CD4-positive, alpha-beta T cell treated with Interleukin-1 beta for 1 hour (primary cell): ENCODE measurements at places on chromosomes 1 and 21.

DNA sequence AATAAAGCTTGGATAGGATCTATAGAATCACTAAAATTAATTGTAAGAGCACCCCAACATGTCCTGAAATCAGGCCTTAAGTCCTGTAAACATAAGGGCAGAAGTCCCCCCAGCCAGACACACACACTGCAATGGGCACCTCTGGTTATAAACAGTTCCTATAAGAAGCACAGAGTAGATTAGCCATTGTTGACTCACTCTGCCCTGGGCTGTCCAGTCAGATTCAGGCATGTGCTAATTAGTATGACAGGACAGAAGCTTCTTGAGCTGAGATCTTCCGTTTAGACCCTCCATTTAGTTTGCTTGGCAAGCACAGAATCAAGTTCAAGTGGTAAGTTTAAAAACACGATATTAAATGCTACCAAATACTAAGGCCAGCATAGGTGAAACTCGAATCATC is 11.8 kb upstream of the DENND1B start:
- DNase-seq = no peak

GRCh38 chr21:38280454-38280853 is 23.7 kb downstream of the KCNJ15 start:
- DNase-seq = no peak

DNA sequence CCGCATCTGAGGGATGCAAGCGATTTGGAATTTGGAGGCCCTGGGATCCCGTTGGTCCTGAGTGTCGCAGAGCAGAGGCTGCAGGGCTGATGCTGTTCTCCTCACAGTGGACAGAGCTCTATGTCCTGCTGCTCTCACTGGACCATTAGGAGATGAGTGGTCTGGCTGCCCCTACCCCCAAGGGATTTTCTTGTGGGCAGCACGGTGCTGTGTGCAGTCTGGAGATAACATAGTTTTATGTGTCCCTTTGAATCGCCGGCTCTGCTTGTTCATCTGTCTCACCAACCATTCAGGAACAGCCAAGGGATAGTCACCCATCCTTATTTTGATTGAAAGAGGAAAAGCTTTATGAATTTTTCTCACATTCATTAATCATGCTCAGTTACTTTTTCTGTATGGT is 49.9 kb downstream of the CHRM3 start:
- DNase-seq = no peak

GRCh38 chr1:196415978-196416377 is 192.3 kb downstream of the KCNT2 start:
- DNase-seq = no peak

DNA sequence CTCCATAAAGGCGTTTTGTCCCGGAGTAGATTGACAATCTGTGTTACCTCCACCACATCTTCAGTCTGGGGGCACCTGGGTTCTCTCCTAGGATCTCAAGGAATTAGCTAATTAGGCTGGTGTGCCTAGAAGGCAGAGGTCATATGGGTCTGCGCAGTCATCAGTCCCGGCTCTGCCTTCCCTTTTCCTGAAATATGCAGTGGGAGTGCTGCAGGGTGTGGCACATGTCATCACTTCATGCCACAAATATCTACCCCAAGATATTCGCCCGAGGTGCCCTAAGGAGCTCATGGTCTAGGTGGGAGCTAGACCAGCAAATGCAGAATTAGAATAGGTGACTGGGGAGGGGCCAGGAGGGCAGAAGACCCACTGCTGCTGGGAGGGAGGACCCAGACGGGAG is 42.9 kb downstream of the ACTL8 start:
- no peak for DNase-seq

GRCh38 chr1:160741612-160742348 is 2.7 kb downstream of the SLAMF7 start:
- DNase-seq = no peak

GRCh38 chr1:9888886-9889285 is 21.2 kb downstream of the CTNNBIP1 start:
- no peak for DNase-seq

- DNase-seq = peak; percentile 72
Observed at GRCh38 chr1:112700290-112701226, 6.4 kb downstream of the RHOC start.

GRCh38 chr1:24191860-24192259 is 4.8 kb upstream of the IFNLR1 start:
- no peak for DNase-seq

DNA sequence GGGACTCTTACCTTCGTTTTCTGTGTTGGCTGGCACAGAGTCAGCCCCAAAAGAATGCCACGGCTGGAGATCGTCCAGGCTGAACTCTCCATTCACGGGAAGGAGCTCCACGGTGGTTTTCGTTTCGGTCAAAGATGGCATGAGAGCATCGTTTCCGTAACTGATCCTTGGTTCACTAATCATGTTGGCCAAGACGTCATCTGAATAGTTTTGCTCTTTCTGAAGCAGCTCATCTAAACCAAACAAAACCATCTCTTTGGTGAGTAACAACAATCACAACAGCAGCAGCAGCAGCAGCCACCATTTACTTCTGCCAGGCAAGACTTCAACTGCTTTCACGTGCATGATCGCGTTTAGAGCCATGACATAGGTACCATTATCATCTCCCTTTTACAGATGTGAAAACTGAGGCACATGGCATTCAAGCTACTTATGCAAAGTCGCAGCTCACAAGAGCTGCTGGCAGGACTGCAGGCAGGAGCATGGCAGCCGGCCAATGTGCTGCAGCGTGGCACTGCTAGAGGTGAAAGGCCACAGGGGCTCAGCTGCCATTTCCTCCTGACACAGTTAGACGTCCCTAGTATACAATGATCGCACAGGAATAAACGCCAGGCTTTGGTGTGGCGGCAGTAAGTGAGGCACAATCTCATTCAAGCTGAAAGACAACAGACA is 177.1 kb downstream of the GABPA start:
- no peak for DNase-seq

DNA sequence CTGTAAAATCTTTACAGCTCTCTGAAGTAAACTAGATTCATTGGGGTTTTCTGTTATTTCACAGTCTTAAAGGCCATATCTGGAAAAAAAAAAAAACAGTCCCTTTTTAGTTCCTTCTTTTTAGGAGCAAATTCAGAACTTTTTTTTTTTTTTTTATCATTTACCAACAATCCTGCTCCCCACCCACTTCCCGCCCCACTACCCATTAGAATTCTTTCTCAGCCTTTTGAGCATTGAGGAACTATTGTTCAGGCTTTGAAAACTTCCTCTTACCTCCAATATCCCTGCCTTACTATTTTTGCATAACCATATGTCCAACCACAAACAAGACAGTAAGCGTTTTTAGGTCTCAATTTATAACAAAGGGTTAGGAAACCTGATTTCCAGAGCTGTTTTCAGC is 330.1 kb downstream of the PLPP3 start:
- peak; percentile 16 for DNase-seq

DNA sequence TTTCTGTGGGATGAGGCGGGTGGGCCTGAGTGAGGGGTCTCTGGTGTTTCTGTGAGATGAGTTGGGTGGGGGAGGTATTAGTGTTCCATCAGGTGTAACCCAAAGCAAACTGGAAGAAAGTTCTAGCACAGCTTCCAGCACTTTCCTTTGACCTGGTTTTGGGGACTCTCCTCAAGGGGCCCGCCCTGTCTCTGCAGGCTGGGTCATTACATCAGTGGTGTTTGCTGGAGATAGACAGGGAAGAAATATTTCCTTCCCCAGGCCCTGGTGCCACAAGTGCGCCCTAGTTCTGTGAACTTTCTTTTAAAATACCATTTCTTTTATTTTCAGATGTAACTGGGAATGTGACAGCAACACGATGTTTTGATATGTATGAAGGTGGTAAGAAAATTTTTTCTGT is 16.5 kb upstream of the MX2 start:
- DNase-seq = no peak

- no peak for DNase-seq
Observed at GRCh38 chr1:201376464-201377374, 761 bp downstream of the TNNT2 start.

- DNase-seq = peak; percentile 14
Observed at GRCh38 chr1:204746838-204747442, 61.4 kb upstream of the LRRN2 start.

GRCh38 chr1:16442941-16443340 is 2.4 kb downstream of the NECAP2 start:
- DNase-seq = no peak

- no peak for DNase-seq
Observed at GRCh38 chr1:156382561-156382960, 13.6 kb downstream of the RHBG start.

DNA sequence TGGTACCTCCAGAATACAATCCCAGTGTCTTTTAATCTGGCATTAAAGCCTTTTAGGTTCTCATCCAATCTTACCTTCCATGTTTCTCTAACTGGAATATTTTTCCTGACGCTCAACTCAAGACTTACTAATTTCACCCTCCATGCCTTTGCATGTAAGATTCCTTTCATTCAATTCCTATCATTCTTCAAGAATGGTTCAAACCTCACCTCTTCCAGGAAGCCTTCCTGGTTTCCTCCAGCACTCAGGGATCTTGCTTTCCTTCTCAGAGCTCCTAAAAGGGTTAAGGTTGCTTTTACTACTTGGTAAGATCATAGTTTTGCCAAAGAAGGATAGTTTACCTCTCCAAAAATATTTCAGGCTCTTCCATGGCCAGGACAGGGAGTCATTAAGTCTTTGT is 91.2 kb upstream of the CACNA1E start:
- no peak for DNase-seq

GRCh38 chr1:90721210-90722194 is 4.4 kb upstream of the BARHL2 start:
- DNase-seq = peak; percentile 40

DNA sequence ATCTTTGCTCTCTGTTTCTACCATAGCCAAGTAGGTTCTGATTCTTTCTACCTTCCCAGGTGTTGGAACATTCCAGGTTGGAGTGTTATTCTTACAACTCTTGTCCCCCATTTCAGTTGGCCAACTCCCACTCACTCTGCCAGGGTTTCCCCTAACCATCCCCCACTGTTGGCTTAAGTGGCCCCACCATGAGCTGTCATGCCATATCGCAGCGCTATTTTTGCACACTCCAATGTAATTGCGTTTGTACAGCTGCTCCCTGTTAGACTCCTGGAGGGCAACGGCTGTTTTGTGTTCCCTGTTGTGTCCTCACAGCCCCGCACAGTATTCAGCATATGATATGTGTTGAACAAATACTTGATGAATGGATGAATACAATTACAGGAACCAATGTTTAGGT is 117.7 kb upstream of the ETS2 start:
- no peak for DNase-seq

DNA sequence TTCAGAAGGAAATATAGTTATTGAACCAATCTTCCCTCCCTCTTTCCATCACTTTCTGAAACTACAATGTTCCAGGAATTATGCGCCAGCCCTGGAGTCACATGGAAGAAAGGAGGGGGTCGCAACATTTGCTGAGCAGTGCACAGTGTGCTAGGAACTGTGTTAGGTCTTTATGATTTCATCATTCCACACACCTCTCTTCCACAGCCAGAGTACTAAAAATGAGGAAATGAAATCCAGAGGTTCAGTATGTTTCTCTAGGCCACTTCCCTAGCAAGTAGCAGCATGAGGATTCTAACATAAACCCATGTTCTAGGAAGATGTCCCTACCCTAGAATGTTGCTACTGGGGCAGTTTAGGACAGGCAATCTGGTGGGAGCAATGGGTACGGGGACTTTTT is 158.1 kb downstream of the SLC45A1 start:
- no peak for DNase-seq

DNA sequence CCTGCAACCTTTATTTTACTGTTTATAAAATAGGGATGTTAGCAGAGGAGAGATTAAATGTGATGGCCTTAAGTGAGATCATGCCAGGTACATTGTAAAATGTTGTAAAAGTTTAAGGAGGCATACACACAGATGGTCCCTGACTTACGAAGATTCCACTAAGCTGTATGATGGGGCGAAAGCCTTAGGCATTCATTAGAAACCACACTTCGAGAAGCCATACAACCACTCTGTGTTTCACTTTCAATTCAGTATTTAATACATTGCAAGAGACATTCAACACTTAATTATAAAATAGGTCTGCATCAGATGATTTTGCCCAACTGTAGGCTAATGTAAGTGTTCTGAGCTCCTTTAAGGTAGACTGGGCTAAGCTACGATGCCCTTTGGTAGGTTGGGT is 3.7 kb downstream of the SMPDL3B start:
- no peak for DNase-seq

DNA sequence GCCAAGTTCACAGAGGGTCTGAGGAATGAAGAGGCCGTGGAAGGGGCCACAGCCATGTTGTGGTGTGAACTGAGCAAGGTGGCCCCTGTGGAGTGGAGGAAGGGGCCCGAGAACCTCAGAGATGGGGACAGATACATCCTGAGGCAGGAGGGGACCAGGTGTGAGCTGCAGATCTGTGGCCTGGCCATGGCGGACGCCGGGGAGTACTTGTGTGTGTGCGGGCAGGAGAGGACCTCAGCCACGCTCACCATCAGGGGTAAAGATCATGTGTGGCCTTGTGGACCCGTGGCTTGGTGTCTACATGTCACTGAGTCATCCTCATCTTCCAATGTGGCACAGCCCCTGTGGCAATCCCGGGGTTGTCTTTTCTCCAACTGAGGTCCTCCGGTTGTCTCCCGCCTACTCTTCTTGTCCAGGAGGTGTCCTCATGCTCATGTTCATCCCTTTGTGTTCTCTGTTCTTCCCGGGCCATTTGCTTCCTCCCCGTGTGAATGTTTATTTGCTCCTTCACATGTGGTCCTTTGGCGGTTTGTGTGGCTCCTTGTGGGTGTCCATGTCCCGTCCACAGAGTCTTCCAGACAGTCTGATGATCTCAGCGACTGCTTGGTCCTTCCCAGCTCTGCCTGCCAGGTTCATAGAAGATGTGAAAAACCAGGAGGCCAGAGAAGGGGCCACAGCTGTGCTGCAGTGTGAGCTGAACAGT is 84.2 kb downstream of the OBSCN start:
- DNase-seq = no peak

- no peak for DNase-seq
Observed at GRCh38 chr1:242205622-242206489, 207.0 kb upstream of the MAP1LC3C start.

DNA sequence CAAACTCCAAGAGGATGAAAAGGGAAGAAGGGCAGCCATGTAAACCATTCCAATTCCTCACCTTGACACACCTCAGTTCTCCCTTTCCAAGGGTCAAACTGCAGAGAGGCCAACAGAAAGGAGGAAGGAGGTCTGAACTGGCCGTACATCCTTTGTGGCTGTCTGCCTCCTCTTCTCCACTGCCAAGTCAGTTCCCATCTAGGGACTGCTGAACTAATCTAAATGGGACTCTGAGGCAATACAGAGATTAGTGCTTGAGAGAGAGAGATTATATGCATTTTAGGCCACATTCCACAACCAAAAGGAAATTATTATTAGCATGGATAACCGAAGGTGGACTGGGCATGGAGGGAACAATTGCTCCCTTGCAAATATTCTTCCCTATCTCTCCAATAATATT is 2.7 kb downstream of the ARHGEF11 start:
- DNase-seq = no peak
